ENCODE measurements at places on chromosomes 6 and 20.

DNA sequence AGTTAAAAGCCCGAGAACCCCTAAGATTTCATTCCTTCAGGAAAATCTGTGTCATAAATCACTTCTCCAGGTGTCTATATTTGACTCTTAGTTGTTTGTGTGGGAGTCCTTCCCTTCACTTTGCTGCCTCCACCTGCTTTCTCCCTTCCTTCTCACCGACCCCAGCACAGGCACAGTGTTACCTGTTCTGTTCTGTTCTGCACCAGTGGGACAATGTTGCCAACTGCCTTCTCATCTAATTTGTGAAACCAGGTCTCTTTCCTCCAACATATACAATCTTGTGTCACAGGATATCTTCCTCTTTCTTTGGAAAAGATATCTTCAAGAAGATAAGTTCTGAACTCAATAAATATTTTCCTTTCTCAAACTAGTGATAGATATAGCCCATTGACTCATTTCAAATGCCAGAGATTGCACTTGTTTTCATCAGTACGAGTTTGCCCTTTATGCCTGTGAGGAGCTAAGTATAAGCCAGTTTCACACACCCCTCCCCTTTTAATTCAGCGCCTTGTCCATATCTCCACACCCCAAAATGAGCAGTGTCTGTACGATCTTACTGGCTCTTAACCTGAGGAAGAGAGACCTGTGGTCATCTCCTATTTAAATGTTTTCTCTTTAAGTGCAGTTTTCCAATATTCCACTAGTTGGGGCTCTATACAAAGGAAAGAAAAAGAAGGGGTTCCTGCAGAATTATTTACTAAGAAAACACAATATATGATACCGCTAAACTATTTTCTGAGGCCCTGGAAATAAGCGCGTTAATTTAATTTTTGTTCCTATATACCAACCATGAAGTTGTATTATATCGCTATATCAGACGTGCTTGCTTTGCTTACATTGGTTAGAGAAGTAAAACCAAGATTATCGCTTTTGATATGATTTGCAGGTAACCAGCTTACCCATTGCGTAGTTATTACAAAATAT lies 81.6 kb upstream of the PREP start:
- DNase-seq: no peak

DNA sequence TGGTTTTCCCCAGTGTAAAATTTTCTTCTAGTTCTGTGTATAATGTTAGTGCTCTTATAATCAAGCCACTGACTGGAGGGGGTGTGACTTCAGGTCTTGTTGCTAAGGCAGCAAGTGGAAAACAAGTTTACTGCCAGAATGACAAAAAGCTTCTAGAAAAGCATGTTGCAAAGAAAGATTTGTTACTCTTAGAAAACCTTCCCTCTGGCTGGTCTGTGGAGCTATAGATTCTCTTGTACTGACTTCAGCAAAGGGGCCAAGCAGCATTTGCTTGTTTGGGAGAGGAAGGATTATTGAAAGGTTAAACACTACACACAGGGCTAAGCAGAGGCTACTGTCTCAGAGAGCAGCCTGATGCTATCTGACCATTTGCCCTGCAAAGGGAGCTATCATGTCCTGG lies 288.8 kb downstream of the BTBD9 start:
- DNase-seq: no peak

DNA sequence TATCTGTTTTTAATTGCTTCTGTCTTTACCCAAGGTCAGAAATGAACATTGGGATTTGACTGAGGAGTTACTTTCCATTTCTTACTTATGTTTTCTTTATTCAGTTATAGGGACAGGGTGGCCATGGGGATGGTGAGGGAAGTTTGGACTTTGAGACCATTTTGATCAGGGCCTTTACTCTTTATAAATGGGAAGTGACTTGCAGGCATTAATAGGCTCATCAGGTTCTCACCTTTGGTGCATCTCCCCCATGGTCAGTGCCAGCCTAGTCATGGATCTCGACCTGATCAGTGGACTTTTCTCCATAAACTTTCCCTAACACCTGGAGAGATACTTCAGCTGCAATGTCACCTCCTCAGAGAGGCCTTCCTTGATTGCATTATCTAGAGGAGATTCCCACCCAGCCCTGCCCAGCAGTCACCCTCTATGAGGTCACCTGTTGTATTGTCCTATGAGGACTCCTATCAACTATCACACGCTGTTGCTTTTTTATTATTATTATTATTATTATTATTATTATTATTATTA lies 16.8 kb upstream of the ZMYND8 start:
- no peak for DNase-seq

GRCh38 chr20:38987777-38988176 lies 25.6 kb downstream of the DHX35 start:
- DNase-seq: no peak

GRCh38 chr6:32775071-32775470 lies 11.7 kb upstream of the HLA-DQB2 start:
- no peak for DNase-seq

DNA sequence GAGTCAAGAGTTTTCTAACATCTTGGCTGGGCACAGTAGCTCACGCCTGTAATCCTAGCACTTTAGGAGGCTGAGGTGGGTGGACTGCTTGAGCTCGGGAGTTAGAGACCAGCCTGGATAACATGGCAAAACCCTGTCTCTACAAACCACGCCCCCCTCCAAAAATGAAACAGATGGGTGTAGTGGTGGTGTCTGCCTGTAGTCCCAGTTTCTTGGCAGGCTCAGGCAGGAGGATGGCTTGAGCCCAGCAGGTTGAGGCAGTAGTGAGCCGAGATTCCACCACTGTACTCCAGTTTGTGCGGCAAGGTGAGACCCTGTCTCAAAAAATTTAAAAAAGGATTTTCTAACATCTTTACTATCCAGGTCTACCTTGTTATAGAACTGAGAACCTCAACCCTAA lies 22.0 kb downstream of the FAM8A1 start:
- no peak for DNase-seq

DNA sequence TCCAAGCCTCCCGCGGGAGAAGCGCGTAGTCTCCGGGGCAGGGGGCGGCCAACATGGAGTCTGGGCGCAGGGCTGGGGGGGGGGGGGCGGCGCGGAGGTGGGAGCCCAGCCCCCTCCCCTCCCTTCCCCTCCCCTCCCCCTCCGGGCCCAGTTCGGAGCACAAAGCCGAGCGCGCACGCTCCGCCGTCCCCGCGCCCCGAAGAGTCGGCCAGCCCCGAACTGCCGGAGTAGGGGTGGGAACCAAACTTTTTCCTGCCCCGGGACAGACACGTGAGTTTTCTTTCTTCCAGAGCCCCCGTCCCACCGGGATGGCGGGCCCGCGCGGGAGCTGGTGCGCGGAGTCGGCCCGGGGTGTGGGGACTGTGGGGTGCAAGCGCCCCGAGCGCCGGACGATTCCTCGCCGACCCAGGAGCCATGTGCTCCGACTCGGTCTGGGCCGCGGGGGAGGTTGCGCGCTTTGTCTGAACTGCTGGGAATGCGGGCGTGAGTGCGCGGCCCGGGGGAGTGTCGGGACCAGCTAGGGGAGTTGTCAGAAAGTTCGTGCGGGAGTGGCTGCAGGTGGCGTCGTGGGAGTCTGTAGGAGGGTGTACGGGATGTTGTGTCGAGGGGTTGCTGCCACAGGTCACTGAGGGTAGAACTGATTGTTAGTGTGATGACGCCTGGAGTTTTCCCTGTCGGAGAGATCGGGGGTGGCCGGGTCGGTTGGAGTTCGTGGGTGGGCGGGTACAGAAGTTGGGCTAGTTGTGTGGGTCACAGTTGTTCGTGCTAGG lies 1.2 kb downstream of the TGIF2 start:
- peak; percentile 19 for DNase-seq

DNA sequence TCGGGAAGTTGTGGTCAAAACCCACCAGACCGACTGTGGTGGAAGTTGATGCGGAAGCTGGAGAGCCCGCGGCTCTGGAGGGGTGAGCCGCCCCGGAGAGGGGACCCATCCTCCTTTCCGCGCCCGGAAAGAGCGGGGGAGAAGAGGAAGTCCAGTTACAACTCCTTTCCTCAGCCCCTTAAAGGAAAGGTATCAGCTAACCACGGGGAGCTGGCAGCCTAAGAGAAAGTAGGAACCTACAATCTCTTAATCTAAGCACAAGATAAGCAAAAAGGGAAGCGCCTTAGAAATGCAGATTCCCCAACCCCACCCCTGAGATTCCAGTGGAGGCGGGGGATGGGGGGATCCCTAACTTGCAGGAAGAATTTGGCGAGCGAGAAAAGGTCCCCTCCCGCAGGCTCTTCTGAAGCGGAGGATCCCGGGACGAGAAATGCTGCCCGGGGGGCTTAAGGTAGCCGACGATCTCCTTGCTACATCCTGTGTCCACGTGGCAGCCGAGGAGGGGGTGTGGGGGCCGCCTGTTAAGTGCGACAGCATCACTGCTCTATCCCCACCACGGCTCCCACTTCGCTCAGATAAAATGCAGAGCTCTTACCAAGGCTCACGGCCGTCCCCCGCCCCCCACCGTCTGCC lies 87.5 kb downstream of the ZFP64 start:
- no peak for DNase-seq
